ENCODE measurements at places on chromosomes 3 and 15.

DNA sequence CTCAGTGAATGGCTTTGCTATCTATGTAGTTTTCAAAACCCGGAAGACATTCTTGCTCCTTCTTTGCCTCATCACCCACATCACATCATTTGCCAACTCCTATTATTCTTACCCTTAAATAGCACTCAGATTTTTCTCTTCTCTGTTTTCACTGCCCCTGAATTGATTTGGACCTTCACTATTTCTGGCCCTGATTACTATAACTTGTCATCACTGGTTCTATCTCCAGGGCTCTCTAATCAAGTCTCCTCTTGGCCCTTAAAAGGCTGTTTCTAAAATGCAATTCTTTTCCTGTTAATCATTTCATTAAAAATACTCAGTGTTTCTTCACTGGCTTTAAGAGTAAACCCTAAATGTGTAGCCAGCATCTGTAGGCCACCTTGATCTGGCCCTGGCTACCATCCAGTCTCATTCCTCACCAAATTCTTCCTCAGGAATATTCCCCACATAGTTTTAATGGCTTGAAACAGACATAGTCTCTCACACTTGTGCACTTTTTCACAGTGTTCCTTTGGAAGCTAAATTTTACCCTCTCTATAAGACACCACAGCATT is 437.1 kb upstream of the CBLB start:
- no peak for DNase-seq

GRCh38 chr15:60999771-61000170 is 229.3 kb downstream of the RORA start:
- DNase-seq, result no peak

DNA sequence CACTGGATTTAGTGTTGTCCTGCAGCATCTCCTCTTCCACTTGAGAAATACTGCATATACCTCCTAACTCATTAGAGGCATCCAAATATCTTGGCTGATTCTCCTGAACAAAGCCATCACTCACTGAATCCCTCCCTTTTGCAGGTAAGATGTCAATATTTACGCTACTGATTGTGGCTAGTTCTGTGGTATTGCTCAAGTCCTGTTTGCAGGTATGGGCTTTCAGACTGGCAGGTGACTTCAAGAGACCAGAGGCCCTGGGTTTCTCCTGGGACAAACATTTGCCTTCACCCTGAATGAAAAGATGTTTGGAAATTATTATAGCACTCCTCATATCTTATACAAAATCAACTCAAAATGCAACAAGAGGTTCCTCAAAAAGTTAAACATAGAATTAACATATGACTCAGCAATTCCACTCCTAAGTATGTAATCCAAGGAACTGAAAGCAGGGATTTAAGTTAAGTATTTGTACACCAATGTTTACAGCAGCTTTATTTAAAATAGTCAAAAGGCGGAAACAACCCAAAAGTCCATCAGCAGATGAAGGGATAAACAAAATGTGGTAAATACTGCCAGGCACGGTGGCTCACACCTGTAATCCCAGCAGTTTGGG is 18.6 kb downstream of the NEK4 start:
- DNase-seq, result no peak

DNA sequence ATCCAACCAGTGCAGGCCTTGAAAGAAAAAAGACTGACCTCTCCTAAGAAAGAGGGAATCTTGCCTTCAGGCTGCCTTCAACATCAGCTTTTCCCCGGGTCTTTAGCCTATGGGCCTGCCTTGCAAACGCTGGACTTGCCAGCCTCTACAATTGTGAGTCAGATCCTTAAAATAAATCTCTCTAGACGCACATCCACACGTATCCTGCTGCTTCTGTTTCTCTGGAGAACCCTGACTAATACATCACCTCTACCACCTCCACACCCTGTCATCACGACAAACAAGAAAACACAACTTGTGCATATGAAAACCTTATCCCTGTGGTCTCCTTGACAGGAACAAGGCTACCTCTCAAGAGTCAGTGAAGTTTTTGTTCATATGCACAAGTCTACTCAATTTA is 11.8 kb downstream of the CYFIP1 start:
- no peak for DNase-seq

- no peak for DNase-seq
These were observed 65.7 kb downstream of the CMTM8 start for GRCh38 chr3:32303977-32304881.

DNA sequence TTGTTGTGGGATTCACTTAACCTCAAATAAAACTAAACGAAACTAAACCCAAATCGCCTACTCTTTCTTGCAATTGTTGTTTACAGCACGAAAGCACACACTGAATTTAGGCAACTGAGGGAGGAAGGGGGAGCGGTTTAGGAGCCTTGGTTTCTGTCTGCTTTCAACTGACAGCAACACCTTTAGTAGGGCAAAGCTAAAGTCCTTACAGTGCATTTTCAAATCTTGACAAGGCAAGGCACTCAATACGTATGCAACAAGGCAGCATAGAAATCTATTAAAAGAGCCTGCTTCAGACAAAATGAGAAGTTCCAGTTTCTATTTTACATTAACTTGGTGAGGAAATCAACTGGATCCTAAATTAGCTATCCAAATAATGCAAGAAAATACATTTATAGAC is 174.6 kb downstream of the CHST2 start:
- DNase-seq, result no peak

DNA sequence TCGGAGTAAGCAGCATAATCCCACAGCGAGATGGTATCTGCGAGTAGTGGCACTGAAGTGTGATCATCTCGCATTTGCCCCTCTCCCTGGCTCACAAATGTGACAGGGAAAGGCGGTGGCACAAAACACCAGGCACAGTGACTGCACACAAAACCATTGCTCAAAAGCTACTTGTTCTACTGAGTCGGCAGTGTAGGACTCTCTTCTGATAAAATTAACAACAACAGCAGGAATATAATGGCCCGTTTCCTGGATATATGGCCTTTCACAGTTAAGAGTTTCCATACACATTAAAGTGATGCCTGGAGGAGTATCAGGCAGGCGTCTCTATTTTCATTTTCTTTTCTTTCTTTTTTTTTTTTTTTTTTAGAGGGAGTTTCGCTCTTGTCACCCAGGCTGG is 69.0 kb downstream of the MYO1E start:
- DNase-seq, result no peak

- DNase-seq, result no peak
These were observed 35.6 kb upstream of the GYG1 start for GRCh38 chr3:148955544-148956346.

DNA sequence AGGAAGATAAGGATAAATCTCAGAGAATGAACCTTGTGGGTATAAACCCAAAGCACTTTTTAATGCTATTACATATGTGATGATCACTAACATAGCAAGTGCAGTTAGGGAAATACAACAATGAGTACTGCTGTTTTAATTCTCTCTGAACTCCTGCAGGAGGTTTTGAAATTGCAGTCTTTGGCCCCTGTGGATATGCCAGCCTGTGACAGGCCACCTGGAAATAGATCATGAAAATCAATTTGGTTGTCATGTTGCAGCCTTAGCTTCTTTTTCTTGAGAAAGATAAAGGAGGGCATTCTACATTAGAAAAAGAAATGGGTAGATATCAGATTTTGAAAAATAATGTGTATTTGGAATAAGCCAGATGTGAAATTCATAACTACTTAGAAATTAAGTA is 103.6 kb downstream of the RSRC1 start:
- DNase-seq, result no peak

DNA sequence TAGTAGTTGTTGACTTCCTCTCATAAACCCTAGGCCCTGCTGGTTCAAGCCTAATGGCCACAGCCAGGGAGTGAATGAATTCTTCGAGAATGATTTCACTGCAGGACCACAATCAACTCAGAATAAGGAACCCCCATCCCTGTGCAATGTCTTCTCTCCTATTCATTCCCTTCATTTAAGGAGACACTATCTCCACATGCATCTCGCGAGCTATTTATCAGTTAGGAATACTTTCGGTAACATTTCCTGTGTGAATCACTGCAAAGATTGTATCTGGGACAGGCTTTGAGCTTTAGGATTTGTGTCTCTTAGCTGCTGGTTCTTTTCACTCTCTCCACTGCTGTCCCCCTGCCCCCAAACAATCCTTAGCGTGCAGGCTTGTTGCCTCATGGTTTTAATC is 94.4 kb downstream of the MYLK start:
- DNase-seq, result no peak

DNA sequence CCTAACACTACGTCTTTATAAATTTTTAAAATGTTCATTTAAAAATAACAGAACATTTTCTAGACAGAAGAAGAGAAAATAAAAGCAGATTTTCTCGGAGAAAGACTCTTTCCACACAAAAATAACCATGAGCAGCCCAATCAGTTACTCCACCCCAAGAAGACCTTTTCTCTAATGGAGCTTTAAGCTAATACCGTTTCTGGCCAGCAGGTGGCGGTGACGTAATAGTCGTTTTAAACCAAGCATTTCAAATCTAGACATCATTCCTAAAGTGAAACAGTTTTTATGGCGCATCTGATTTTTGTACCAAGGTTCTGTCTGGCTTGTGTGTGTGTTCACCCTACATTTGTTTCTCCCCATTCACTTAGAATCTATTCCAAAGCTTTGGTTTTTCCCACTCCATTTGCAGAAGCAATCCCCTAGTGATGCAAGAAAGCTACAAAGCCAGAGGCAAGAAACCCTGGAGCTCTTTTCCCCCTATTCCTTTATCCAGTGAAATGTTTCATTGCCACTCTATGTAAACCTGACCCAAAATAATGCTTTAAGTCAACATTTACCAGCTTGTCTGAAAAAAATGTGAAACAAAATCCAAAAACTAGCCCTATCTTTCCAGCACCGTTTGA is 336.7 kb upstream of the IGF1R start:
- peak; percentile 58 for DNase-seq
